ENCODE measurements at places on chromosomes 6 and 20.

DNA sequence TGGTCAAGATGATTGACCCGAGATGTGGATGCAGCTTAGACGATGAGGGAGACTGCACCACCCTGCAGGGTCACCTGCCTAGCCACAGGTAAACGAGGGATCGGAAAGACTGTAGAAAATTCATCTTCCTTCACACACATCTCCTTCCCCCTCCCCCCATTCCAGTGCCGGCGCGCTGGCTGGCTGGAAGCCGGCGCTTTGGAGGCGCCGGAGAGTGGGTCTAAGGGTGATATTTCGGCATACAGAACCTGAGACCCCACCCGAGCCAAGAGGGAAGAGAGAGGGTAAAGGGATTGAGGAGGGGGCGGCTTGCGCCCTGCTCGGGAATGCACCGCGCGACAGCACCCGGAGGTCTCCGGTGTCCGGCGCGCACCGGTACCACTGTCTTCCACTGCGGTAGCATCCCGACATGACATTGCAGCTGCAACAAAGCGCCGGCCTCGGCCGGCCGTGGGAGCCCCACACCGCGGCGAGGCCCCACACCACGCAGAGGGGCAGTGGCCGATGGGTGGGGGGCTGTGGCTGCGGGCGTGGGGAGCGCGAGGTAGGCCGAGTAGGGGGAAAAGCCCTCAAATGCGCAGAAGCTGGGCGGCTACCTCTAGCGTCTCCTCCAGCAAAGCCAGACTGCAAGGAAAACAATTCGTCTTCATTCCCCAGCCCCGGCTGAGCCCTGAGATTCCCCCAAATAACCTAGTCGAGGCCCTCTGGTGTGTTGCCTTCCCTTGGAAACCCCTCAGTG is 984 bp downstream of the TNFRSF21 start:
- DNase-seq, result no peak

DNA sequence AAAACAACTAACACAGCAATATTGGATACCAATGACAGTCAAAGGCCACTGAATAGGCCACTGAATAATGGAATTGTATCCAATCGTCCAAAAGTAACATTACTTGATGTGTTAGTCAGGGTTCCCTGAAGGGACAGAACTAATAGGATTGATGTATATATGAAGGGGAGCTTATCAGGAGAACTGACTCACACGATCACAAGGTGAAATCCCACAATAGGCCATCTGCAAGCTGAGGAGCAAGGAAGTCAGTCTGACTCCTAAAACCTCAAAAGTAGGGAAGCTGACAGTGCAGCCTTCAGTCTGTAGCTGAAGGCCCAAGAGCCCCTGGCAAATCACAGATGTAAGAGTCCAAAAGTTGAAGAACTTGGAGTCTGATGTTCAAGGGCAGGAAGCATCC is 571.4 kb downstream of the PRKN start:
- no peak for DNase-seq

DNA sequence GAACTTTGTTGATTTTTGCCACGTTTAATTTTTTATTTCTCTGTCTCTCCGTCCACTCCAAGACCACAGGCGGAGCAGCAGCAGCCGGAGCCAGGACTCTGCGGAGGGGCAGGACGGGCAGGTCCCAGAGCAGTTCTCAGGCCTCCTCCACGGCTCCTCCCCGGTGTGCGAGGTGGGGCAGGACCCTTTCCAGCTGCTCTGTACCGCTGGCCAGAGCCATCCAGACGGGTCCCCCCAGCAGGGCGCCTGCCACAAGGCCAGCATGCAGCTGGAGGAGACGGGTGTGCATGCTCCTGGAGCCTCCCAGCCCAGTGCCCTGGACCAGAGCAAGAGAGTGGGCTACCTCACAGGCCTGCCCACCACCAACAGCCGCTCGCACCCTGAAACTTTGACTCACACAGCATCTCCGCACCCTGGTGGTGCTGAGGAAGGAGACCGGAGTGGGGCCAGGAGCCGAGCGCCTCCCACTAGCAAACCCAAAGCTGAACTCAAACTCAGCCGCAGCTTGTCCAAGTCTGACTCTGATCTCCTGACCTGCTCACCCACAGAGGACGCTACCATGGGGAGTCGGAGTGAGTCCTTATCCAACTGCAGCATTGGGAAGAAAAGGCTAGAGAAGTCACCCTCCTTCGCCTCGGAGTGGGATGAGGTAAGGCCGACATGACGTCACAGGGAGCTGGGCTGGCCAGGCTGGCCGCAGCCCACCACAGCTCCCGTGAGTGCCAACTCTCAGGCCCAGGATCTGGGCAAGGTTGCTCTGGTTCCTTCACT is 123.5 kb downstream of the TCP11 start:
- DNase-seq, result no peak

- DNase-seq, result peak; percentile 37
Observed at GRCh38 chr20:53706008-53706465, 112.4 kb upstream of the ZNF217 start.

GRCh38 chr20:33667676-33668465 is 1.1 kb downstream of the ACTL10 start:
- peak; percentile 60 for DNase-seq

- DNase-seq, result no peak
Observed at GRCh38 chr6:91392951-91393350, 806.1 kb upstream of the MAP3K7 start.

DNA sequence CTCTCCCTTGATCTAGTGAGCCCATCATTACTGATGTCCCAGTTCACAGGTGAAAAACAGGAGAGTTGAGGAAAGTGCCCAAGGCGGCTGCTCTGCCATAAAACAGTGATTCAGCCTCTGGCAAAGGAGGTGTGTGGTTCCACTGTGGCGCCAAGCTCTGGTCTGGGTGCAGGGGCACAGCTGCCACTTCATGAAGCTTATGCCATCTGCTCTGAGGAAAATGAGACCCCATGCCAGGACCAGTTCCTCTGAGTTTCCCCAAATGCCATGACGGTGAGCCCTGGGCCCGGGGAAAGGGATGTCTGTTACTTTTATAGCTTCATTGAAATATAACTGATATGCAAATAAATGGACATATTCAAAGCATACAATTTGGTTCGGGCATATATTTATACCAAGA is 33.7 kb upstream of the ZBP1 start:
- no peak for DNase-seq

DNA sequence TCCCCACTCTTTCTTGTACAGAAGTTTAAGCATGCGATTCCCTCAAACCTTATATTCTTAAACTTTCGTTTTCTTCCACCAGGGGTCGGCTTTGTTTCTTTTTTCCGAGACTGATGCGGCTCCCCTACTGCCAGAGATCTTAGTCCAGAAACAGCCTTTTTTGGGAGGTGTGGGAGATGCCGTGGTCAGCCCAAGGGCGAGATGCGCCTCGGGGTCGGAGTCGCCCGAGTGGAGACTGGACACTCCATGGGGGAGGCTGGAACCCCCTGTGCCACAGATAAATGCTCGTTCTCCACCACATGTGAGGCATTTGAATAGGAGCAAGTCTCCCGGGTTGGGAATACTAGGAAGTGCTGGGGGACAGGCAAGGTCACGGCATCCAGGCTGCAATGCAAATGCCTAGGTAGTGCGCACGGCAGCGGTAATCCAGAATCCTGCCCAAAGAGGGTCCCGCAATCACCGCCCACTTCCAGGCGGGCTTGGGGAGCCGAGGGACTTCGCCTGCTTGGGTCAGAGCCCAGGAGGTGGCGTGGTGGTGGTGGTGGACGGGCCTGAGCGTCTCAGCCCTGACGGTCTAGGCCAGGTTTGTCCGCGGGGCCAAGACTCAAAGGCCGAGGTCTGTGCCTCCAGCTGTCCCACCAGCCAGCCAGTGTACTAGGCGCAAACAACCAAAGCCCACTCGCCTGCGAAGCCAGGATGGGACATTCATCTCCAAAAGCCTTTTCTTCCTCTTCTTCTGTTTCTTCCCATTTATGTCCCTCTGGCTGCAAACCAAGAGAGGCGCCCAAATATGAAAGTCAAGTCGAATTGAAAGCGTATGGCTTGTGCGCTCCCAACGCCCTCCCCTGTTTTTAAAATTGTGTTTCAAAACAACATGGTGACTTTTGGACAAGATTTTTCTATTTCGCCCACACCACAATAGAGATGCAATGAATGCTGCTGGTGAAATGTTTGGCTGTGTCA is 39.3 kb upstream of the OSTM1 start:
- DNase-seq, result peak; percentile 39

GRCh38 chr6:36492092-36492491 is 49.3 kb downstream of the KCTD20 start:
- DNase-seq, result no peak
